ENCODE measurements at places on chromosomes 6 and 20. TPM values are rescaled to one million over a fixed set of nuclear protein-coding genes. Genes with fewer than 3 reads are reported as not detected.

OR2H2 gene
- not detected for total RNA-seq

REM1 gene
- 4.5 TPM for total RNA-seq

SLC35D3 gene
- not detected for total RNA-seq

IL17F gene
- not detected for total RNA-seq

GTSF1L gene
- total RNA-seq: not detected

SLC22A1 gene
- total RNA-seq: not detected

PSMG4 gene
- total RNA-seq: 11.9 TPM

HTR1B gene
- not detected for total RNA-seq

PRELID3B gene
- 57.6 TPM for total RNA-seq
